Stimulated activated CD4-positive, alpha-beta T cell treated with anti-CD3 and anti-CD28 coated beads, Interleukin-12 subunit alpha, Interleukin-12 subunit beta, amount 100 ng/mL, for 24 hours (primary cell): ENCODE measurements at places on chromosomes 7 and 10.

- no peak for DNase-seq
Measured at GRCh38 chr7:2199528-2199927, 33.2 kb downstream of the MAD1L1 start.

- DNase-seq = no peak
Measured at GRCh38 chr10:89078724-89079672, 88.4 kb downstream of the FAS start.

GRCh38 chr7:77450054-77450453 lies 33.9 kb upstream of the GSAP start:
- no peak for DNase-seq

- no peak for DNase-seq
Measured at GRCh38 chr10:28963539-28964221, 286.4 kb downstream of the BAMBI start.

GRCh38 chr7:2104716-2105115 lies 128.0 kb downstream of the MAD1L1 start:
- DNase-seq = no peak

- no peak for DNase-seq
Measured at GRCh38 chr10:68333058-68333395, 299 bp upstream of the PBLD start.
